Left hindlimb (tissue), 1 donor: ENCODE measurements at places on chromosomes 16 and 17.

- no peak for DNase-seq
These were observed 10.3 kb downstream of the NUPR1 start for GRCh38 chr16:28528463-28528867.

- peak; percentile 31 for DNase-seq
These were observed 77.1 kb upstream of the RCVRN start for GRCh38 chr17:9982159-9982558.

DNA sequence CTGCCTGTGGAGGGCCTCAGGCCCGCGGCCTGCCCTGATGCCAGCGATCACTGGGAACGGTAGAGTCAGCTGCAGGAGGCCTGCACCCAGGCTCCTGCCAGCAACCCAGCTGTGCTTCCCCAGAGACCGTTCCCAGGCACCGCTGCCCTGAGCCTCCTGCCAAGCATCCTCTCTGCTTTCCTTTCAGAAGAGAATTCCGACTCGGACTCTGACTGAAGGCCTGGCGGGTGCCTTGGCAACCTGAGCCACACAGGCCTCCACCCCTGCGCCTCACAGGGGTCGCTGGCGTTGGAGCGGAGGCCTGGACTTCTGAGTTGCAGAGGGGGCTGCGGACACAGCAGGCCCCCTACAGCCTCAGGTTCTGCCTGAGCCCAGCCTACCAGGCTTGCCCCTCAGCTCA, 7.9 kb downstream of the CMTM3 start:
- no peak for DNase-seq

DNA sequence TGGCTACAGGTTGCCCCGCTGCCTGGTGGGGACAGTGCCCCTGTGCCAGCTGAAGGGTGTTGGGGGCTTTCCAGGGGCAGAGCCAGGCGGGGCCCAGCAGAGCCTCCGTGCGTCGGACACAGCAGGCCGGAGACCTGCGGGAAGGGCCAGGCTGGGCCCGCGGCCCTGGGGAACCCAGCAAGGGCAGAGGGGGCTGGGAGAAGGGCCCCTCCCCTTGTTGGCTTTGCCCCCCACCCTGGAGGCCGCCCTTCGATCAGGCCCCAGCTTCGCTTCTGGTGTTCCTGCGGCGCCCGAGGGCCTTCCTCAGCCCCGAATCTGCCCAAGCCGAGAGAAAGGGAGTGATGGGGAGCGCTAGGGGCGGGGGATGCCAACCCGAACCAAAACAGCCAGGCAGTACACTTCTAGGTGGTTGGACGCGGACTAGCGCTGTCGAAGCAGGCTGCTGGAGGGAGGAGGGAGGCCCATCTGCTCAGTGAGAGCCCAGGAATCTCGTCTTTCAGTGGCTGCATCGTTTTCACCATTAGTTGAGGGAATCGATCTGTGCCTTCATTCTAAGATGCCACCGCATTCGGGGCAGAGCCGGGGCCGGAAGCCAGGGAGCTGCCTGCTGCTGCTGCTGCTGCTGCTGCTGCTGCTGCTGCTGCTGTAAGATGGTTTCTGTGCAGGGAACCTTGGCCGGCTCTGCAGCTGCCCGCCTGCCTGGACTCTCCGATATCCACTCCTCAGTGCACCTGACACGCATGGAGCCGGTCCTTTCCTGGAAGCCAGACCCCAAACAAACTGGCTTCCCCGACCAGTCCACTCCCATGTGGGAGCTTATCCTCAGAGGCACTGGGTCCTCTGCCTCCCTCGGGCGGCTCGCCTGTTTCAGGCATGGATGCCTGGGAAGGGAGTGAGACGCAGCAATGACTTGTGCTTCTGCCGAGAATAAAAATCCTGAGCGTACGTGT, 1.7 kb downstream of the JPH3 start:
- no peak for DNase-seq

GRCh38 chr16:14003074-14003570, 68.0 kb upstream of the MRTFB start:
- DNase-seq = peak; percentile 82

- DNase-seq = no peak
These were observed 313 bp upstream of the NSRP1 start for GRCh38 chr17:30116345-30116660.

GRCh38 chr16:19522760-19523159, 862 bp upstream of the GDE1 start:
- DNase-seq = no peak

DNA sequence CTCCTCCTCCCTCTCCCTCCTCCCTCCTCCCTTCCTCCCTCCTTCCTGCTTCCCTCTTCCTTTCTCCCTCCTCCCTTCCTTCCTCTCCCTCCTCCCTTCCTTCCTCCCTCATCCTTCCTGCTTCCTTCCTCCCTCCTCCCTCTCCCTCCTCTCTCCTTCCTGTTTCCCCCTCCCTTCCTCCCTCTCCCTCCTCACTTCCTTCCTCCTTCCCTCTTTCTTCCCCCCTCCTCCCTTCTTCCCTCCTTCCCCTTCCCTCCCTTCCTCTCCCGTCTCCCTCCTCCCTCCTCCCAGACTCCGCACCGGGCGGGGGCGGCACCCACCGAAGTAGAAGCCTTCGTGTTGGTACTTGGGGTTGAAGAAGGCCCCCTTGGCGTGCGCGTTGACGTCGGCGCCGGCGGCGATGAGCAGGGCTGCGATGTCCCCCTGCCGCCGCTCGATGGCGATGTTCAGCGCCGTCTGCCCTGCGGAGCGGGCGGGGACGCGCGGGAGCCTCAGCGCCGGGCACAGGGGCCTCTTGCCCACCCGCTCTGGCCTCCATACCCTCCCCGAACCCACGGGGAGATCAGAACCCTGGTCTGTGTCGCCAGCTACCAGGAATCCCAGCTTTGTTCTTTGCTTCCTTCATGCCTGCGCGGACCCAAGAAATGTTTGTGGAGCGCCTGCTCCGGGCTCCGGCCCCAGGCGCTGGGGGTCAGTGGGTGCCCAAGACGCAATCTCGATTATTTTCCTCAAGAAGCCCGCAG, 22.2 kb downstream of the TRPV3 start:
- DNase-seq = peak; percentile 83

DNA sequence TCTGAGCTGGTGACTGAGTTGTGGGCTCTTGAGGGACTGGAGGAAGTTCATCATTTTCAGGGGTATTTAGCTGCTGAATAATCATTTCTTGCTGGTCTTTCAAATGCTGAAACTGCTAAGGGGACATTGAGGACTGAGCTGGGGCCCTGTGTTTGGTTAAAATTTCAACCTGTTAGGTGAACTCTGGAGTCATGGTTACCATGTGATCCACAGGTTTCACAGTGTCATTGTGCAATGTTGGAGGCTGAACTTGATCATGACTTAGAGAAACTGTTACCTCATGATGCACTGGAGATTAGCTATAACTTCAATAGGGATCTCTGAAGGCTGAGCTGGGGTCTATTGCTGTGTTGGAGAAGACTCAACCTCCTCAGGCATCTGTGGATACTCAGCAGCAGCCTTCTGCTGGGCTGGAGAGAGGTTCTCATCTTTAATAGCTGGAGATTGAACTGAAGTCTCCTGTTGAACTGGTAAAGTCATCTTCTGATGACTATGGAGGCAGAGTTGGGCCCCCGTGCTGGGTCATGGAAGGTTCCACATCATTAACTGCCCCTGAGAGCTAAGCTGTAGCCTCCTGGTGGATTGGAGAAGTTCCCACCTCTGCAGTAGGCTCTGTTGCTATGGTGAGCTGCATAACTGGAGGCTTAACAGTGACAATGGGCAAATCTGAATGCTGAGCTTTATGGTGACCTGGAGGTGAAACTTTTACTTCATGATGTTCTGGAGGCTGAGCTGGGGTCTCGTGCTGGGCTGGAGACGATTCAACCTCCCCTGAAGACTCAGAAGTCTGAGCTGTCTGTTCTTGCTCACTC, 15.2 kb downstream of the RDM1 start:
- DNase-seq = no peak

GRCh38 chr16:4347010-4347409, 4.1 kb downstream of the PAM16 start:
- DNase-seq = no peak

- DNase-seq = no peak
These were observed 358 bp downstream of the CHRNE start for GRCh38 chr17:4902540-4902939.

DNA sequence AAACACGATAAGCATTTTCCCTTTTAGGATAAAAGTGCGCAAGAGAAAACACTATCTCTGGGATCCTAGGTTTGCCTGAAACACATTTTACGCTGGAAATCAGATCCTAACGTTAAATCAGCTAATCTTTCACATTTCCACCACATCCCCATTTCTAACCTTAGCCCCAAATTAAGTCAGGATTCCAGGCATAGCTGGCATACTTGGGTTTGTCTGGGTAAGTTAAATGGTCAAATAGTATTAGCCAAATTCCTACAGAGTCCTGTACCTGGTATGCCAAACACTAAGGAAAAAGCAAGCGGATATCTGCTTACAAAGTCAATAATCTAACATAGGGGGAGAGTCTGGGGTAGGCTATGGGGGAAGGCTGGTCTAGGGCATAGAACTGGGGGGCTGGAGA, 557.4 kb upstream of the ZFHX3 start:
- no peak for DNase-seq

DNA sequence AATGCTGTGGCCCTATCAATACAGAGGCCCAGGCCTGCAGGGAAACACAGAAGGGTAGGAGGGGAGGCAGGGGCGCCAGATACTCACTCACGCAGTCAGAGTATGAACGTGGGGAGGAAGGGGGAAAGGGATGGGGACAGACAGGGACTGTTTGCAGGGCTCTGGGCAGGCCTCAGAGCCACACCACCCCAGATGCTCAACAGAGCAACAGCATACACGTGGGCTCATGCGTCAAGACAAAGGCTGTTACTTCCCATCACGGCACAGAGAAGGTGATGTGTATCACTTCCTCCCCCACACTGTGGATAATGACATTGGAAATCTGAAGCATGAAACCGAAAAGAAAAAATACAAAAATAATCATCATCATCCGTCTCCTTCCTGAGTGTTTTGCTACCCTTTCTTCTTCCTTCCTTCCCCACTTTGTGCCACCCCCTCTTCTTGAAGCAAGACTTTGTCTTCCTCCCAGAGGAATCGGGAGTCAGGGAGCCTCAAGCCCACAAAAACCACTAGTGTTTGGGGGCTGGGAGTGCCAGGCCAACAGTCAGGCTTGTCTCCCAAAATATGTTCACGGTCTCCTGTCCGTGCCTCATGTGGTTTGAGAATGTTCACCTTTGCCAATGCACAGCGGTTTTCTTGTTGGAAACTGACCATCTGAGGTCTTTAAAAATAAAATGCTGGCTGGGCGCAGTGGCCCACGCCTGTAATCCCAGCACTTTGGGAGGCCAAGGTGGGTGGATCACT, 20.1 kb downstream of the SLC39A11 start:
- DNase-seq = peak; percentile 65

DNA sequence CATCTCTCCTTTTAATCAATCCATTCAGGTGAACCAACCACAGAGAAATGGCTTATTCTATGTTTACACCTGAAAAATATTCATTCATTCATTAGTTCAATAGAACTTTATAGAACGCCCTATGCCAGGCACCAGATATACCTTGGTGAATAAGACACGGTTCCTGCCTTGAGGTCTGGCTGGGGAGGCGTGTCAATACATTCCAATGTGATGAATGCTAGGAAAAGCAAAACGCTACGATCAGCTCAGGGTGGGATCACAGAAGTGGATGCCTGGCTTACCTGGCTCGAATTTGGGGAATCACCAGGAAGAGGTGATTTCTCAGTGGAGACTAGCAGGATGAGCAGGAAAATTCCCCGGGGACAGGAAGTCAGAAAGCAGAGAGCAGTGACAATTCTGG, 17.5 kb upstream of the WFIKKN2 start:
- no peak for DNase-seq

DNA sequence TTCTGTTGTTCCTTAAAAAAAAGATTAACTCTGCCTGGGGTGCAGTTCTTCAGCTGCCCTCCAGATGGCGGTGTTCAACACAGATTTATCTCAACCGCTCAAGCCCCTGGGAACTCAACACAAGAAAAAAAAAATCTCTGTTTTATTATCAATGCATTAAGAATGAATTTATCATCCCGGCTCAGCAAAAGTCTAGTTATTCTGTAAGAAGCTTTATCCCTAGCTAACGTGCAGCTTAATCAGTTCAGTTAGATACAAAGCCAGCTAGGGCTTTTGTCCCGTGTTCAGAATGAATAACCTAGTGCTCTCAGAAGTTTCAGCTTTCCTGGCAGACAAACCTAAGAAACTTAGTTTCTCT, 475.9 kb upstream of the CCL2 start:
- peak; percentile 35 for DNase-seq

DNA sequence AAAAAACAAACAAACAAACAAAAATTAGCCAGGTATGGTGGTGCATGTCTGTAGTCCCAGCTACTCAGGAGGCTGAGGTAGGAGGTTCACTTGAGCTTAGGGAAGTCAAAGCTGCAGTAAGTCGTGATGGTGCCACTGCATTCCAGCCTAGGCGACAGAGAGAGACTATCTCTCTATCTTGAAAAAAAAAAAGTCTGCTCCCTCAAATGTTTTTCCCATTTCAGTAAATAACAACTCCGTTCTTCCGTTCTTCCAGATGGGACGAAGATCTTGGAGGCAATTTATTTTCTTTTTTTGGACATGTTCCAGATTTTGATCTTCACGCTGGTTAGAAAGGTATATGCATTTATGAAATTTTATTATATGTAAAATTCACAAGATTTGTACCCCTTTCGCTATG, 19.0 kb downstream of the ERAL1 start:
- DNase-seq = no peak

- DNase-seq = no peak
These were observed 991 bp upstream of the MYH10 start for GRCh38 chr17:8631554-8631877.

DNA sequence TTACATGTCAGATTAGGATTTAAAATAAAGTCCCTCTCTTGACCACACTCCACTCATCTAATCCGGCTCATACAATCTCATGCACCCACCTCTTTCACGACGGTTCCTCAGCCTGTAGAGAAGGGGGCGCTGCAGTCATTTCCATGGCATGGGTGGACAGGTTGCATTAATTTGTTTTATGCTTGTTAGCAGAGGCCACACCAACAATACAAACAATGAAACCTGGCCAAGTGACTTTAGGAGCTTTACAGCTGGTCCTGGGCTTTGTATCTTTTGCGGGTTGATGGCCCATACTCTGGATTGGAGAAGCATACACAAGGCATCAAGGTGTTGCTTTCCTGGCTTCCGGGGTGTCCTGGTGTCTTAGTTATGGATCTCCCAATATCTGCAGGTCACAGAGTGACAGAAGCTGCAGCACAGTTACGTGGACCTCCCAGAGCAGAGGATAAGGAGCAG, 9.7 kb upstream of the SNF8 start:
- DNase-seq = no peak

DNA sequence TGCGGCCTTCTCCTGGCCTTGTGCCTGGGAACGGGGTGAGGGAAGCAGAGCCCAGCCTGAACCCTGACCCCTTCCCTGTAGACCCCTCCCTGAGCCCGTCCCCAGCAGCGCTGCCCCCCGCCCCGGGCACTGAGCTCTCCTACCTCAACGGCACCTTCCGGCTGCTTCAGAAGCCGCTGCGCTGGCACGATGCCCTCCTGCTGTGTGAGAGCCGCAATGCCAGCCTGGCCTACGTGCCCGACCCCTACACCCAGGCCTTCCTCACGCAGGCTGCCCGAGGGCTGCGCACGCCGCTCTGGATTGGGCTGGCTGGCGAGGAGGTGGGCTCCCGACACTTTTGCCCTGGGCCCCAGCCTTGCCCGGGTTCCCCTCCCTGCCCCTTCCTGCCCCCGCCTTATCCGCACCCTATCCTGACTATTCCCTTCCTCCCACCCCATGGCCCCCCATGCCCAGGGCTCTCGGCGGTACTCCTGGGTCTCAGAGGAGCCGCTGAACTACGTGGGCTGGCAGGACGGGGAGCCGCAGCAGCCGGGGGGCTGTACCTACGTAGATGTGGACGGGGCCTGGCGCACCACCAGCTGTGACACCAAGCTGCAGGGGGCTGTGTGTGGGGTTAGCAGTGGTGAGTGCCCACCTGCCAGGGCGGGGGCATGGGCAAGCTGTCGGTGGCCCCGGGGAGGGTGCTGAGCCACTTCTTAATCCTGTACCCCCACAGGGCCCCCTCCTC, 62.1 kb downstream of the MRC2 start:
- no peak for DNase-seq
